ENCODE measurements at places on chromosomes 6 and 20.

GRCh38 chr6:34138914-34139510, 6.9 kb downstream of the GRM4 start:
- DNase-seq: no peak

GRCh38 chr6:20117474-20117873, 94.8 kb downstream of the MBOAT1 start:
- DNase-seq: no peak

DNA sequence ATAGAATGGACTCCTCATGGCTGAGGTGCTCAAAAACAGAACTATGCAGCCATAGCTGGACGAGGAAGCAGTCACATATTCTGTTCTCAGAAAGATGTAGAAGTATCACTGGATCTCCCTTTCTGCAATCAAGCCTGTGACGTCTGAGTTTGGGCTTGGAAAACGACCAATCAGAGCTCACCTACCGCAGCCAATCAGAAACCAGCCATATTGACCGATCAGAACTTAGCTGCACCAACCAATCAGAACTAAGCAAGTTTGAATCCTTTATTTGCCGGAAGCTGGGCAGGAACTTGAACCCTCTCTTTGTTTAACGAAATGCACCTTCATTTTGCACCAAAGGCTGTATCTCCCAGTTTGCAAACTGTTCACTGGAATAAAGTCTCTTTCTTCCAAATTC, 21.8 kb upstream of the RAB23 start:
- no peak for DNase-seq

- DNase-seq: no peak
Measured at GRCh38 chr6:69622230-69622629, 174.6 kb downstream of the LMBRD1 start.

- no peak for DNase-seq
Measured at GRCh38 chr6:167282165-167282564, 8.9 kb upstream of the UNC93A start.

DNA sequence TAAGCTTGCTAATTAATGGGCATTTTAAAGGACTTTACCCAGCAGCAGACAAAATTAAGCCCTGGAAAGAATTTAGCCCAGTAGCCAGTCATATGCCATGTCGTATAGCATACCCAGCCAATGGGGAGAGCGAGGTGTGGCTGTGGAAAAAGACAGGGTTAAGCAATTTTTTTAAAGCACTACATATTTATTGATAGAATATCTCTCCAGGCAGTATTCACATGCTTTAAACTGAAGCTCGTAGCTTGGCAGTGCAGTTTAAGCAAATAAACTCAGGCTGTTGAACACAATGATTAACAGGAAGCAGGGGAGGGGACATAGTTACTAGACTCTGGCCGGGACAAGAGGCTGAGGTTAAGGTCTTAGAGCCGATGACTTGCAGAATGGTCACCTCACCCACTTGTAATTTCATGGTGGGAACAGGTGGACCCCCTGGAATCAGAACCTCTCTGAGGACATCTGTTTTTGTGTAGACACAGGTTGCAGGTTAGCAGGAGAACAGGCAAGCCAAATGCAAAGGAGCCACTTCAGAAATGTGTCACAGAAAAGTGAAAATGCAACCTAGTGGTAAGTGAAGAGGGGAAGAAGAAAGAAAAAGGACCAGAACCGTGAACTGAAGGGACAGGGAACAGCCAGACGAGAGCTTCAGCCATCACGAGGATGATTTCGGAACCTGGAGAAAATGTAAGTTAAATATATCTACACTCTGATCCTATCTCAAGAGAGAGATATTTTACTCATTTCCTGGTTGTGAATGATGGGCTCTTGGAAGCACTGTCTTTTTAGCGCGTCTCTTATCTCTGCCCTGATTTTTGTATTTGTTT, 7.2 kb downstream of the GCNT2 start:
- no peak for DNase-seq

- DNase-seq: no peak
Measured at GRCh38 chr6:166529586-166529985, 56.9 kb downstream of the RAMACL start.

DNA sequence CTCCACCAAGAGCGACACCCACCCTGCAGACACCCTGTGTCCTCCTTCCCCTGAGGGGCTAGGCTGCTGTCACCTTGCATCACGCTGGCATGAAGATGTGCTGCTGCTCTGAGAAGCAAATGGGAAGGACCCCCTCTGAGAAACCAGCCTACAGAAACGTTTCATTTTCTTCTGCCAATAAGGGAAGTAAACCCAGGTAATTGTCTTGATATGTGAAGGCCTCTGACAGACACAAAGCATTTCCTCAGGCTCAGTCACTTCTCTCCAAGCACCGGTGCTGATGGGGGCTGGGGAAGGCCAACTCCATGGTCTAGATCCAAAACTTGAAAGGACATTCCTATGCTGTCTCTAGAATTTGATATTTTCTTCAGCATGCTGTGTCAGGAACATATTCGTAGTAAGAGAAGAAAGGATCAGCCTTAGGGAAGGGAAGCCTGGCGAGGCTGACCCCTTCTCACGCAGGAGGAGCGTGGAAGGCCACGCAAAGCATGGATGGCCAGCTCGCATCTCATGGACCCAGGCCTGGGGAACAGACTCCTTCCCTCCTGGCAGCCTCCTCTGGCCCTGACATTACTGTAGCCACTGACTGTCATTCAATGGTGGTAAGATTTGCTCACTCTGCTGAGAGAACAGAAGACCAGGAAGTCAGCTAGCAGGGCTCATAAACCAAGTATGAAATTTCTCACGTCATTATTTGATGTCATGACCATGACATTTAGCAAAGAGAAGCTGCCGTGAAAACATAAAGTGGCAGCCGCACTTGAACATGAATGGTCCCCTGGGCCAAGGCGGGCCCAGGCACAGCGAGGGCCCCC, 20.4 kb downstream of the ACSS1 start:
- DNase-seq: no peak

DNA sequence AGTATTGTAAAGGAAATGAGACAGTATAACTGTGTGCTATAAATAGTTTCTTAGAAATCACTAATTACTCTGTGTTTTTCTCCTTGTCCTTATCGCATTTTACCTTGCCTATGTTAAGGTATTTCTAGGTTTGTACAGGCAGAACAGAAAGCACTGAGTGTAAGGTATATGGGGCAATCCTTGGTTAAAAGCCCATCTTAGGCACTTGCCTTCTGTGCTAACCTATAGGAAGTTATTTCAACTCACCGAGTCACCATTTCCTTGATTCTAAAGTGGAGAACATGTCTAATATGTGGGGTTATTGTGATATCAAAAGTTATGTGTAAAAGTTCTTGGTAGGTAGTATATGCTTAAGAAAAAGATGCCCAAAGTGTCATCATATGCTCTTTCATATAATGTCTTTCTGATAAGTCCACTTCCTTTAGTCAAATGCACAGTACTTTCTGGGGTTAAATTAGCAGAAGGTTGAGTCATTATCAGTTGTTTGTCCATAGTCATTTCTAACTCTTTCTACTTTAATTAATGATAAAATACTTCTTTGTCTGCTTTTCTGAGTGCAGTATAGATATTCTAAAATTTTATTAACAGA, 276.4 kb downstream of the UTRN start:
- no peak for DNase-seq

DNA sequence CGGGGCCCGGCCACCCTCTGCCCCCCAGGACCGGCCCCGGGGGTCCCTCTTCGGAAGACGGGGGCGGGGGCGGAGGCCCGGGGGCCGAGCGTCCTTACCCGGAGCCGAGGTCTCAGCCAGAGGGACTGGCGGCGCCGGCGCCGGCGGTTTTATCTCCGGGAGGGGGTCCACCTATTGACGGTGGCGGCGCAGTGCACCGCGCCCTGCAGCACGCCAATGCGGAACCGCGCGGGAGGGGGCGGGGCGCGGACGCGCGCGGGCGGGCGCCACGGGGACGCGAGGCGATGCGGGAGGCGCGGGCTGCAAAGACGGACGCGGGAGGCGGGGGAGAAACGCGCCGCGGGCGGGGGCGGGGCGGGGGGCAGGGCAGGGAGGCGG, at the start of gene EEF1A2:
TSS of gene EEF1A2 (minus strand) at position 124 of the 378 bp plus-strand sequence. CDS start 1,320 bp downstream, outside the sequence.
- DNase-seq: peak; percentile 19

- DNase-seq: no peak
Measured at GRCh38 chr6:3321875-3322274, 63.1 kb downstream of the PSMG4 start.

DNA sequence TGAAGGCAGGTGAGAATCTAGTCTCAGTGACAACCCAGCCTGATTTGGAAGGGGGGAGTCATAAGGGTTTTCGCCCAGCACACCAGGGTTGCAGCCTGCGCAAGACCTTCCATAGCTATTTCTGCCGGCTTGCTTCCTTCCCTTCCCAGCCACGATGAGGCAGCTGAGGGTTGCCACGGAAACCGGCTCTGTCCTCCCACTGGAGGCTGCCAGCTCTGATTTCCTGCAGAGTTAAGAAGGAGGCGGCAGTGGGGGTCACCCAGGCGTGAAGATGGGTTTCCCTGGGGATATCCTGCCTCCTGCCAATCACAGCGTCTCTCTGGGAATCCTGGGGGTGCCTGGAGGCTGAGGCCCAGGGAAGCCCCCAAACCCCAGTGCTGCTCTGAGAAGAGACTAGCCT, 23.1 kb upstream of the KCNB1 start:
- DNase-seq: no peak

DNA sequence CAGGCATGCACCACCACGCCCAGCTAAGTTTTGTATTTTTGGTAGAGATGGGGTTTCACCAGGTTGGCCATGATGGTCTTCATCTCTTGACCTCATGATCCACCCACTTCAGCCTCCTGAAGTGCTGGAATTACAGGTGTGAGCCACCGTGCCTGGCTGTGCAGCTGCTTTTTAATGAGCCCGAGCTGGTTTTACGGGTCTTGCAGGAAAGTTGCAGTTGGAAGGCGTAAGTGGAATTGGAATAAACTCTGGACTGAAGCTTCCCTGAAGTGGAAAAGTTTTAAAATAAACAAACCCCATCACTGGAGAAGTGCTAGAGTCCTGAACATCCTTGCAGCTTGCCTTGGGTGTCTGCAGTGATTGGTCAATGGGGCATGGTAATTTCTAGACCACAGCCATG, 40.4 kb downstream of the KIF25 start:
- DNase-seq: no peak

DNA sequence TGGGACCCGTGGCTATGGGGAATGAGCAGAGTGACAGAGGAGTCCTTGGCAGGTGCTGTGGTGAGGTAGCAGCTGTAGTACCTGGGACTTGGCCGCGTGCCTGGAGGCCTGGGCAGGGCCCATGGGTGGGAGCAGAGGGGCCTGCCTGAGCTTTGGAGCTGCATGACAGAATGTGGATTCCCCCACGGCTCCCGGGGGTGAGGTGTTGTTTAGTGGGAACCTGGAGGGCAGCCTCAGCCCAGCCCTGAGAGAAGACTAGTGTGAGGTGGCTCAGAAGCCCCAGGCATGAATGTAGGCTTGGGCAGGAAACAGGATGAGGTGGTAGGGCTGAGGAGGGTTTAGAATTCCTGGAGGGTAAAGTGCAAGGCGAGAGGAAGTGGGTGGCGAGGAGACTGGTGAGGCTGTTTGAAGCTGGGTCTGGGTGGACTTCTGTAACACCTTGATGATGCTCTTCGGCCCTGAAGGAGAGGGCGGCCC, 86.5 kb upstream of the SCP2D1 start:
- DNase-seq: no peak

DNA sequence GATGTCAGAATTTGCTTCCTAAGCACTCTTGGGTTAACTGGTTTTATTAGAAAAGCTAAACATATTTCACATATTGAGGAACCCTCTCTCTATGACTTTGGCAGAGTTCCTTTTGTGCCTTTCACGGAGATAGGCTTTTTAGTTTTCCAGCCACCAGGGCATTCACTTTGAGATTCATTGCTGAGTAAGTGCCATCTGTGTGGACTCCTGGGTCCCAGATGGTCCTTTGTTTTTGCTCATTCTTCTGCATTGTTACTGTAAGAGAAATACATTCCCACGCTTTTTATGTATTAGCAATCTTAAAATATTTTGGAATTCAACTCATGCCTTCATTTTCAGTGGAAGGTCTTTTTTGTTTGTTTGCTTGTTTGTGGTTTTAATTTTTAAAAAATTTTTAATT, 76.3 kb upstream of the PHACTR2 start:
- no peak for DNase-seq

- DNase-seq: no peak
Measured at GRCh38 chr20:57179265-57179664, 87.2 kb downstream of the BMP7 start.

DNA sequence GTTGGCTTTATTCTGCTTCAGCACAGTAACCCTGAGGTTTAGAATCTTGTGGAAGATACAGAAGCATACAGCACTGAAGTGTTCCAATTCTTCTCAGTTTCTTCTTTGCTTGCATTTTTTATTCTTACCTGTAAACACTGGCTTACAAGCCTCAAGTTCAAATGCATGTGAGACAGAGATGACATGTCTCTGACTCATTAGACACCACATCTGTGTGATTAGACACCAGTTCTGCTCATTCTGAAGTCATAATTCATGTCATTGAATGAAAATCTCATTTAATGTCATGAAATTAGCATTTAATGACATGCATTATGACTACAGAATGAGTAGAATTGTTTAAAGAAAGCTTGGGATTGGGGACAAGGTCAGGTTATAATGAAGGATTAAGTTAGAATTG, 5.8 kb downstream of the GZF1 start:
- no peak for DNase-seq

DNA sequence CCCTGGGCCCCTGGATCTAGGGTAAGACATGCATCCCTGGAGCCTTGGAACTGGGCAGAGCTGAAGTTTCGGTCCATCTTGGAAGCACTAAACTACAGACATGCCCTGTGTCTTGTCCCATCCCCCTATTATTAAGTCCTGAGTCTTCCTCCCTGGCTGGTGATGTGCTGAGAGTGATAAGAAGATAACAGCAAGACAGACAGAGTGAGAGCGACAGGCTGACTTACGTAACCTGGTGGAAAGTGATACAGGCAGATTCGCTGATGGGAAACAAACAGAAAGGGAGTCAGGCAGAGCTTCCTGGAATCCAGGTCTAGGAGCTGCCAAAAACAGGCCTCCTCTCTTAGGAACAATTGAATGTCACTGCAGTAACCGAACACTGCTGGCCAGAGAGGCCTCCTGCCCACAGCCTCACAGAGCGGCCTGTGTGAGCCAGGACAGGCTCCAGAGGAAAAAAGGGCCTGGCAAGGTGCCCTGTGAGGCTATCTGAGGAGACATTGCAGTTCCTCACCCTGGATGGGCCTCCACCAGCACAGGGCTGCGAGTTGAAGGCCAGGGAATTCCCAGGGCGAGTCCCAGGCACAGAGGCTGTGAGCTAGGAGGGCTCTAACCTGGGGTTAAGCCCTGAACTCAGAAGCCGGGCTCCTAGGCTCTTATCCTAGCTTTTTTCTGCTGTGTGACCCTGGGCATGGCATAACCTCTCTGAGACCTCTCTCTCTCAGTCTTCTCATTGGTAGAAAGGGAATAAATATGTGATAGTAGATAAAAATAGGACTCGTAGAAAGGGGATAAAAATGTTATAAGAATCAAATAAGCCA, 34.2 kb upstream of the B4GALT5 start:
- no peak for DNase-seq

DNA sequence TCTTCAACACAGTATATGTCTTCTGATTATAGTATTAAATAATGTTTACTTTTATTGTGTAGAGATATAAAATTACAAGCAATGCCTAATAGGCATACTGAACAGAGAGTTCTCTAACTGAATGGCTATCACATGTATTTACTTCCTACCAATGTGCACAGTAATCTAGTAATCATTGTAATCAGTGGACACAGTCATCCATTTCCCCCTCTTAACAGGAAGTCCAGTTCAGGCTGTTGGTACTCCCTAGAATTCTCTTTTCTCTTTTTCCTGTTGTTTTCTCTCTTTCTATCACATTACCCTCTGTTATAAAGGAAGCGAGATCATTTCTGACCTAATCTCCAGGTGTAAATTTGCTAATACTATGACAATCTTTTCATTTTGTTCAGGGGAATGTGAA, 172.5 kb downstream of the HTR1B start:
- DNase-seq: no peak

GRCh38 chr20:42588847-42589246, 600.9 kb downstream of the PTPRT start:
- no peak for DNase-seq

GRCh38 chr6:31402324-31403282, 792 bp upstream of the MICA start:
- peak; percentile 12 for DNase-seq
